Activated naive CD4-positive, alpha-beta T cell treated with anti-CD3 and anti-CD28 coated beads for 36 hours (primary cell): ENCODE measurements at places on chromosomes 5 and 9. TPM values are rescaled to one million over a fixed set of nuclear protein-coding genes. Genes with fewer than 3 reads are reported as not detected.

- DNase-seq: no peak
- no peaks in the 10 kb centered on the region for H3K27me3 ChIP-seq
- H3K27ac ChIP-seq: no peak overlapping the region
- no peak overlapping the region for H3K4me3 ChIP-seq
- H3K36me3 ChIP-seq: no peaks in the 10 kb centered on the region
Observed at GRCh38 chr9:116979456-116979855, 292.4 kb downstream of the TRIM32 start.

The OR2S2 gene
- not detected for total RNA-seq

GRCh38 chr9:135370411-135371375 lies 108.9 kb upstream of the PPP1R26 start:
- no peaks in the 10 kb centered on the region for H3K27me3 ChIP-seq
- no peak overlapping the region for H3K4me3 ChIP-seq
- no peaks in the 10 kb centered on the region for H3K4me1 ChIP-seq
- no peaks in the 10 kb centered on the region for H3K36me3 ChIP-seq
- DNase-seq: no peak

The PCDHB11 gene
- total RNA-seq: not detected

DNA sequence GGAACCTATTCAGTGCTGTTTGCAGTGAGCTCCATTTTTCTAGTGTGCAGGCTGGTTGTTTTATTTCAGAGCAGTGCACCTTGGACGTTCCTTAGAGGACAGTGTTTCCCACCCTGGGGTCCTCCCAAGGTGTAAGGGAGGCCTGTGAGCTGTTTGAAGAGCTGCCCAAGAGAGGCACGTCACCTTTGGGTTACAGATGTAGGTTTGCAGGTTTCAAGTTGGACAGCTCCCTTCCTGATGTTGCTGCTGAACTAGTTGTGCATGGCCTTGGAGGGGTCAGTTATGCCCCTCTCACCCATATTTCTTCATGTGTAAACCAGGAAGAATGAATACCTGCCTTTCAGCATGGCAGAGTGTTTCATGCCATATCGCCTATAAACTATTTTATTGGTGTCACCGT lies 34.7 kb upstream of the POMT1 start:
- no peaks in the 10 kb centered on the region for H3K27me3 ChIP-seq
- no peak overlapping the region for H3K27ac ChIP-seq
- peaks cover 50% of the 10 kb centered on the region for H3K36me3 ChIP-seq
- no peak overlapping the region for H3K4me3 ChIP-seq
- no peak for DNase-seq
- no peaks in the 10 kb centered on the region for H3K4me1 ChIP-seq

DNA sequence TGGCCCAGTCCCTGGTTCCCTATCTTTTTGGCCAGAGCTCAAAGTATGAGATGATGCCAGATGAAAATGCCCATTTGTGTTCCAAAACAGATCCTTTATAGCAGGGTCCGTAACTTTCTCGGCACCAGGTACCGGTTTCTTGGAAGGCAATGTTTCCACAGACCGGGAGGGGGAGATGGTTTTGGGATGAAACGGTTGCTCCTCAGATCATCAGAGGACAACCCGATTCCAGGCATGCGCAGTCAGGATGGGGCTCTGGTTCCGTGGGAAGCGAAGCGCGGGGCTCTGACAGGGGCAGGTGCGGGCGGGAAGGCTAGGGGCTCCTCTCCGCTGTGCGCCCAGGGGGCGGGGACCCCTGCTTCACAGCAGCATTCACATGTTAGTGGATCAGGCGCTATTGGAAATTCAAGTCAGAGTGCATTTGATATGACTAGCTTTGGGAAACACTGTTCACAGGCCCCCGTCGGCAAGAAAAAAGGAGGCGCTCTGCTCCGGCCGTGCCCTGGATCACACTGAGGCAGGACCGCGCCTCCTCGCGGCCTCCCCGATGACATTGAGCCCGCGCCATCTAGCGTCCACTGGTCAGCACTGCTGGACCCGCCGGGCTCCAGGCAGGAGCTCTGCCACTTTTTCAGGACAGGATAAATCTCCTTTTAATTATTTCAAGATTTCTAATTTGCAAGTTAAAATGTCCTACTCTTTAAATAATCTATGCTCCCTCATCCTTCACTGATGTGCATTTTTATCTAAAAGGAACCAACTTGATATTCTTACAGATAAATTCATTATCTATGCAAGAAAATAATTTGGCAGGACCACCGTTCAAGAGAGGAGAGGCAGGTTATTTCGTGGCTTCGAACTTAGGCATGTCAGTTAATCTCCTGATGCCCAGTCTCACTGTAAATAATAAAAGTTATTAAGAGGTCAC lies 190.0 kb downstream of the FANCC start:
- H3K36me3 ChIP-seq: peaks cover 4% of the 10 kb centered on the region
- no peak overlapping the region for H3K4me3 ChIP-seq
- no peak overlapping the region for H3K27ac ChIP-seq
- H3K4me1 ChIP-seq: peaks cover 2% of the 10 kb centered on the region
- DNase-seq: peak; percentile 86

The BARHL1 gene
- not detected for total RNA-seq

The HSD17B3 gene
- total RNA-seq: not detected

The OLFM1 gene
- not detected for total RNA-seq

- DNase-seq: peak; percentile 66
- no peaks in the 10 kb centered on the region for H3K27me3 ChIP-seq
- H3K27ac ChIP-seq: peak overlapping the region; percentile 98
- H3K36me3 ChIP-seq: peaks cover 28% of the 10 kb centered on the region
Observed at GRCh38 chr5:180830253-180831138, 27.9 kb upstream of the MGAT1 start.

DNA sequence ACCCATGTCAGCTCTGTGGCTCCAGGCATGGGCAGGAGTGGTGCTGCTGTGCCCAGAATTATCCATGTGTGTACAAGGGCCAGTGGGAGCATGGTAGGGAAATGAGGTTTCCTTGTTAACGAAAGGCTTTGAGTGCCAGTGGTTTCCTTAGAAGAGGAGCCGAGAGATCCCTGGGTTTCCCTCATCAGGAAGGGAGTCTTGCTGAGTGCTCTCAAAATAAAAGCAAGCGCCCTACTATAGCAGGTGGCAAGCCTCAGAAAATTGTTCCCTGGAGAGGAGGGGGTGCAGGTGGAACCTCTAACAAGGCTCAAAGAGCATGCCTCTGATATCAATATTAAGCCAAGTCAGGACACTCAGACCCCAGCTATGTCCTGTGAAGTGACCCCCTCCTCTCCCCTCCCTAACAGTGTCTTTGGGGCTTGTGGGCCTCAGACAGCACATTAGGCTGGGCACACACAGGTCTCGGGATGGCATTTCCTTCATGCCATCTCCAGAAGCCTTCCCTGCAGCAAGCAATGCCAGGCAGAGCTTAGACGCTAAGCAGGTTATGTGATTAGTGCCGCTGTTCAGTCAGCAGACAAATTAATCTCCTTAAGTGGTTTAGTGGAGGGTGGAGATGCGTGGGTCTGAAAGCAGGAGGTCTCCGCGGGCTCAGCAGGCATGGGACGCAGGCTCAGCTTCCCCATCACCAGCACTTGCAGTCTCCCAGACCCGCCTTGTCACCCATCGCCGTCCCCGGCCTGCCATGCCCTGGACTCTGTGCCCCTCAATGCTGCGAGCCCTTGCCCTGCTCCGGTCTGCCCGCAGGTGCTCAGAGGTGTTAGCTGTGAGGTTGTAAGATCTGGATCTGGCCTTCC lies 60.0 kb upstream of the RARS1 start:
- no peak overlapping the region for H3K4me3 ChIP-seq
- H3K36me3 ChIP-seq: peaks cover 2% of the 10 kb centered on the region
- no peak overlapping the region for H3K27ac ChIP-seq
- no peaks in the 10 kb centered on the region for H3K27me3 ChIP-seq
- DNase-seq: no peak

The DAB2IP gene
- total RNA-seq: 0.35 TPM

The C9orf43 gene
- 0.83 TPM for total RNA-seq

The FAM120A gene
- 116 TPM for total RNA-seq

The CSF1R gene
- 0.94 TPM for total RNA-seq

The TPPP gene
- 0.10 TPM for total RNA-seq

DNA sequence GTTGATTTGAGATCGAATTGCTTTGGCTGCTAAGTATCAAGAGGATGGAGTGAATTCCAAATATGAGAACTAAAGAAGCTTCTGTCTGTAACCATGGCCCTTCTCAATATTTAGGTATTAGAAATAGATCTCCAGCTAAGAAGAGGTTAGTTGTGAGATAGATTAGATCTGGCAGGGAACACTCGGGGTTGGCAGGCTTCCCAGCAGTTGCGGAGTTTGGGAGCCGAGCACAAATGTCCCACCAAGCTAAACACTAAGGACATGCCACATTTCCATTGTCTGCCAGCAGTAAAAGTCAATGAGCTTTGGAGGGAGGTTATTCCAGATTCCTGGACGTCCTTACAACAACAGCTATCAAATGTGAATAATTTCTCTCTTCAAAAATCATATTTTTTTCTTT lies 85.8 kb downstream of the TAF11L14 start:
- no peak overlapping the region for H3K4me3 ChIP-seq
- no peak overlapping the region for H3K27ac ChIP-seq
- DNase-seq: no peak
- no peaks in the 10 kb centered on the region for H3K36me3 ChIP-seq
- no peaks in the 10 kb centered on the region for H3K4me1 ChIP-seq

- H3K4me1 ChIP-seq: no peaks in the 10 kb centered on the region
Observed at GRCh38 chr5:109573766-109574165, 116.0 kb upstream of the MAN2A1 start.

The GABRA1 gene
- not detected for total RNA-seq

DNA sequence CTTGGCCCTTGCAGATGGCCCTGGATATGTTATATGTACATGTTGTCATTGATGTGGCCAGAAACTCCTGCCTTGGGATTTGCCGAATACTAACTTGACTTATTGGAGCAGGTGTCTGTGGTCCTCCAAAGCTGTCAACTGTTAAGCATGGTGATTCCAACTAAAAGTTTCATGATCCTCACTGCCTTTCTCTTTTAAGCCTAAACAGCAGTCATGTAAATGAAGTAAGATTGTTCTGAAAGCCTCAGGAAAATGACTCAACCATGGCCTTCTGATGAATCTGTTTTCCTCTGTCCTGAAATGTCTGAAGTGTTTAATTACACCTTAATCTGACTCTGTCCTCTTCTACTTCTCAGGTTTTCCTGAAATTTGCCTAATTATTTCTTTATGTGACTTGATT lies 245.0 kb downstream of the FAM114A2 start:
- no peak overlapping the region for H3K27ac ChIP-seq
- H3K4me1 ChIP-seq: no peaks in the 10 kb centered on the region
- H3K27me3 ChIP-seq: no peaks in the 10 kb centered on the region
- no peaks in the 10 kb centered on the region for H3K36me3 ChIP-seq
- no peak overlapping the region for H3K4me3 ChIP-seq

DNA sequence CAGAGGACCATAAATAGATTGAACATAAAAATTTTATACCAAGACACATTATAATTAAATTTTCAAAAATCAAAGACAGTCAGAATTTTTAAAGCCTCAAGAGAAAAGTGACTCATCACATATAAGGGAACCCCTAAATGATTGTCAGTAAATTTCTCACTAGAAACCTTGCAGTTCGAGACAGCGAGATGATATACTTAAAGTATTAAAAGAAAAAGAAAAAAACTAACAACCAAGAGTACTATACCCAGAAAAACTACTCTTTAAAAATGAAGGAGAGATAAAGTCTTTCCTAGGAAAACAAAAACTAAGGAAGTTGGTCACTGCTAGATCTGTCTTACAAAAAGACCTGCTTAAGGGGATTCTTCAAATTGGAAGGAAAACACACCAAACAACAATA lies 251.4 kb upstream of the MSX2 start:
- H3K4me3 ChIP-seq: no peak overlapping the region
- H3K36me3 ChIP-seq: no peaks in the 10 kb centered on the region
- no peaks in the 10 kb centered on the region for H3K4me1 ChIP-seq
- H3K27ac ChIP-seq: no peak overlapping the region

The OR1J2 gene
- not detected for total RNA-seq

The VCAN gene
- total RNA-seq: not detected

GRCh38 chr9:93908591-93909241 lies 46.4 kb downstream of the BARX1 start:
- H3K27ac ChIP-seq: no peak overlapping the region
- H3K36me3 ChIP-seq: no peaks in the 10 kb centered on the region
- H3K4me1 ChIP-seq: peaks cover 5% of the 10 kb centered on the region
- H3K27me3 ChIP-seq: no peaks in the 10 kb centered on the region

DNA sequence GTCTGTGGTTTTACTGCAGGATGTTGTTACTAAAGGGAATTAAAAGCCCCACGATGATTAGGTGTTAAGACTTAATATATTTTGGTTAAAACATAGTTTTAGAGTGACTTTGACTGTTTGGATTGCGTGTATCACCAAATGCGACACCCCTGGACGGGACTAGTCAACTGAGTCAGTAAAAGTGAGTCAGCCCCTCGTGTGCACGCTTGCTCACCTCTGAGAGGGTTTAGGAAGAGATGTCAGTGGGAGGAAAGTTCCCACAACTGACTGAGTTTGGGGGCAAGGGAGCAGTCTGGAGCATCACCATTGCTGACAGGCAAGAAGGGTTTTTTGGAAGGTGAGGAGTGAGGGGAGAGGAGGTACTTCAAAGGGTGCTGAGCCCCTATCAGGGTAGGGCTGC lies 14.4 kb upstream of the DMRT3 start:
- no peaks in the 10 kb centered on the region for H3K36me3 ChIP-seq
- no peak overlapping the region for H3K4me3 ChIP-seq
- H3K4me1 ChIP-seq: no peaks in the 10 kb centered on the region
- H3K27ac ChIP-seq: no peak overlapping the region

- peaks cover 71% of the 10 kb centered on the region for H3K4me1 ChIP-seq
- H3K27me3 ChIP-seq: no peaks in the 10 kb centered on the region
- H3K4me3 ChIP-seq: no peak overlapping the region
- DNase-seq: peak; percentile 75
Observed at GRCh38 chr9:92983984-92984589, 36.8 kb downstream of the FGD3 start.

DNA sequence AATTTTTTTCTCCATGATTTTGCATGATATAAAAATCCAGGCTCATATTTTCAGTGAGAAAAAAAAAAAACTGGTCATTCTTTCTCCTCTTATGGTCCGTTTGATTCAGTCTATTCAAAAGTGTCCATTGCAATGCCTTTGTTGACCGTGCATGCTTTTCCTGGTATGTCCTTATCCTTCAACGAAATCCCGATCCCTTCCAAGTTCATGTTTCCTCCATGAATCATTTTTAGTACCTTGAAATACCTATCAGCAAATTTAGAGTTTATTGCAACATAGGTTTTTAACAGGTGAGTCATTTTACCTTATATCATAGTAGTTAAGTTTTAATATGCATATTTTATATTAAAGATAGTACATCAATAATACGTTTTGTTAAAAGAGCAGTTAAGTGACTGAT lies 773.8 kb upstream of the CHD1 start:
- H3K4me1 ChIP-seq: no peaks in the 10 kb centered on the region
- H3K4me3 ChIP-seq: no peak overlapping the region
- H3K27ac ChIP-seq: no peak overlapping the region
- H3K36me3 ChIP-seq: no peaks in the 10 kb centered on the region

GRCh38 chr5:51347704-51348103 lies 35.5 kb upstream of the ISL1 start:
- H3K36me3 ChIP-seq: no peaks in the 10 kb centered on the region
- no peaks in the 10 kb centered on the region for H3K27me3 ChIP-seq
- DNase-seq: no peak
- H3K4me1 ChIP-seq: no peaks in the 10 kb centered on the region
- no peak overlapping the region for H3K27ac ChIP-seq
- no peak overlapping the region for H3K4me3 ChIP-seq

GRCh38 chr5:23631302-23632045 lies 124.1 kb downstream of the PRDM9 start:
- H3K36me3 ChIP-seq: no peaks in the 10 kb centered on the region
- no peak overlapping the region for H3K4me3 ChIP-seq
- no peak for DNase-seq
- no peaks in the 10 kb centered on the region for H3K27me3 ChIP-seq
